ENCODE measurements at places on chromosomes 3 and 15. TPM values are rescaled to one million over a fixed set of nuclear protein-coding genes. Genes with fewer than 3 reads are reported as not detected.
A peak's percentile ranks its signal among the peaks of the same experiment; 100 is the strongest.

Gene NRROS
- total RNA-seq: 4.2 TPM

DNA sequence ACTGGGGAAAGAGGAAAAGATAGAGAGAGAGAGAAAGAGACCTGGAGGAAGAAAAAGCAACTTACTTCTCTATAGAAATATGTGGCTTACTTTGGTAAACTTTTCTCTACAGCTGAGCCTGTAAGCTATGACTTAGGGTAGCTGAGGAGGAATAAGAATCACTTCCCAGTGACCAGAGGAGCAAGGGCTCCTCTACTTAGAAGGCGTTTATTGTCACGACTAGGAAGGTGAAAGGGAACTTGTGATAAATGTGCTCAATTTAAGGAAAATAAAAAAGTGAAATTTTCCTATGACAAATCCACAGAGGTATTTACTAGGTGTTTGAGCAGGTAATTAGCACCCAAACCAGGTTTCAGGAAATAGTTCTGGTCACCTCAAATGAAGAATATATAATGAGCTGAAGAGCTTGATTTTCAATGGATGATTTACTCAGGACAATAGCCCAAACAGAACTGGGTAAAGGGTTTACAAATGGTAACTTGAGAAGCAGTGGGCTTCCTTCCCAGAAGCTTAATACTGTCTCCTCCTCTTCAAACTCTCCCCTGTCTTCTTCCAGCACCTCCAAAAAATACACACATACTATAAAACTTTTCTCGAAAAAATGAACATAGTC lies 46.1 kb downstream of the SOX2 start:
- DNase-seq: no peak

Gene GOLGA8T
- total RNA-seq: not detected

Gene ADAMTS9
- 153 TPM for total RNA-seq

GRCh38 chr3:165669504-165669903 lies 167.7 kb downstream of the BCHE start:
- DNase-seq: no peak

DNA sequence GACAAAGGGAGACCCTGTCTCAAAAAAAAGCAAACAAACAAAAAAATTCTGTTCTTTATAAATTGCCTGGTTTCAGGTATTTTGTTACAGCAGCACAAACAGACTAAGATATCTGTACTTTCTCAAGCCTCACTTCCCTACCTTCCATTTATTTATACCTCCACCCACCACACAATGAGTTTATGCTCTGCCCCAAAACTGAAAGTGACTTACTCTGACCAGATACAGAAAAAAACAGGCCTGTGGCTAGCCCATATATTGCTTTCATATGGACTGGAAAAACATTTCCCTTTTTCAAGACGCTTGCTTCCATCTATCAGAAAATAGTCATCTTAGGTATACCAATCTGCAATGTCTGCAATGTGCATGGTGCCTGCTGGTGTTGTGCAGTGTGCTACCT lies 8.7 kb upstream of the GPD1L start:
- DNase-seq: no peak

Gene FGF12
- total RNA-seq: 3.2 TPM

DNA sequence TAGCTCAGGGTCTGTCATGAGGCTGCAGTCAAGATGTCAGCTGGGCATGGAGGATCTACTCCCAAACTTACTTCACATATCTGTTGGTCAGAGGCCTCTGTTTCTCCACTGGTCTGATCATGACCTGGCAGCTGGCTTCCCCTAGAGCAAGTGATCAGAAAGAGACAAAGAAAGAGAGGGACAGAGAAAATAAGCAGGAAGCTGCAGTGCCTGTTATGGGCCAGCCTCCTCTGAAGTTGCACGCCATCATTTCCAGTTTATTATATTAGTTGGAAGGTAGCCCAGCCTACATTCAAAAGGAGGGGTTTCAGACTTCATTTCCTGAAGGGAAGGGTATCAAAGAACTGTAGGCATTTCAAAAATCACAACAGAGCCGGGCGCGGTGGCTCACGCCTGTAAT lies 5.0 kb upstream of the RPP25 start:
- no peak for DNase-seq

Gene NMB
- total RNA-seq: 9.1 TPM

GRCh38 chr3:167032267-167032876 lies 347.7 kb downstream of the ZBBX start:
- no peak for DNase-seq

DNA sequence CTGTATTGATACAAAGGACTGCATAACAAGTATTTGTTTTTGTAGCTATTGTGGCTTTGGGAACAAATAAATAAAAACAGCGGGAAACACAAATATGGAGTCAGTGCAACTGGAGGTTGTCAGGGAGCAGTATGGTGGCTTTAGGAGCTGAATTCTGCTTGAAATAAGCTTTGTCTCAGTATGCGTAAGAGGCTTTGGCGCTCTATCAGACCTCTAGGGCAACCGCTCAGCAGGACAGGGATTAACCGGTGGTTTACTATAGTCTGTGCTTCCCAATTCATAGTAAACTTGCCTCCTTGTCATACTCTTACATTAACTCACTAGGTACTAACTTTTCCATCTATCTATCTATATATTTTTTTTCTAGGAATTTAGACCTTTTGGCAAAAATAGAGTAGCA lies 104.6 kb downstream of the ZIC1 start:
- no peak for DNase-seq

- DNase-seq: no peak
These were observed 189.4 kb downstream of the UBE3A start for GRCh38 chr15:25249236-25250010.

- no peak for DNase-seq
These were observed 31.6 kb upstream of the SV2B start for GRCh38 chr15:91068436-91068835.

GRCh38 chr3:68059628-68060152 lies 405.3 kb upstream of the SUCLG2 start:
- no peak for DNase-seq

Gene UPK1B
- total RNA-seq: 110 TPM

GRCh38 chr3:8997151-8997550 lies 33.9 kb upstream of the RAD18 start:
- peak; percentile 25 for DNase-seq
